Stimulated activated CD4-positive, alpha-beta T cell treated with anti-CD3 and anti-CD28 coated beads, Interleukin-15, amount 100 ng/mL, for 1 hour (primary cell): ENCODE measurements at places on chromosomes 3 and 15.

- no peak for DNase-seq
Measured at GRCh38 chr3:119697394-119697793, 5.4 kb upstream of the CFAP91 start.

DNA sequence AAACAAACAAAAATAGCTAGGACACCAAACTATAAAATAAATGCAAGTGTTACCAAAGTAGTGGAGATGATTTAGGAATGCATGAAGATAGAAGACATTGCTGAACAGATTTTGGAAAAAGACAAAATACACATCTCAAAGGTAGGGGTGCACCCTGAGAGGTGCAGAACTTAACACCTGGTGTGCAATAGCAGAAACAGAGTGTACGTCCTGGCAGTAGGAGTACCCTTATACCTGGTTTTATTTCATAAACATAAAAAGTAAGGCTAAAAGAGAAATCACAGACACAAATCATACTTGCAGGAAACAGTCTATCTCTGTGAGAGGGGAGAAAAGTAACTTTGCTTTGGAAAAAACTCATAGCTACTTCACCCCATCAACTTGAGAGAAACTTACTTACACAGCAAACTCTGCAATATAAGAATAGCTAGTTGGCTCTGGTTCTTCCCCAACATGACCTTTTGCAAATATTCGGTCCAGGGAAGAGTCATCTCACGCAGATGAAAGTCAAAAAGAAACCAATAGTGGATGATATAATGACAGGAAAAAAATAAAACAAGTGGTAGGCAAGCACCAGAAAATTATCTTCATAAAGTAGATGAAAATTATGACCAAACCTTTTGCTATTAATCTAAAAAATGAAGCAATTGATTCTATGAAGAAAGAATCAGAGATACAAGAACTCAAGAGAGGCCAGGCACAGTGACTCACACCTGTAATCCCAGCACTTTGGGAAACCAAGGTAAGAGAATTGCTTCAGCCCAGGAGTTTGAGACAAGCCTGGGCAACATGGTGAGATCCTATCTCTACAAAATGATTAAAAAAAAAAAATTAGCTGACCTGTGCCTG, 108.9 kb upstream of the BNIP2 start:
- DNase-seq: no peak

DNA sequence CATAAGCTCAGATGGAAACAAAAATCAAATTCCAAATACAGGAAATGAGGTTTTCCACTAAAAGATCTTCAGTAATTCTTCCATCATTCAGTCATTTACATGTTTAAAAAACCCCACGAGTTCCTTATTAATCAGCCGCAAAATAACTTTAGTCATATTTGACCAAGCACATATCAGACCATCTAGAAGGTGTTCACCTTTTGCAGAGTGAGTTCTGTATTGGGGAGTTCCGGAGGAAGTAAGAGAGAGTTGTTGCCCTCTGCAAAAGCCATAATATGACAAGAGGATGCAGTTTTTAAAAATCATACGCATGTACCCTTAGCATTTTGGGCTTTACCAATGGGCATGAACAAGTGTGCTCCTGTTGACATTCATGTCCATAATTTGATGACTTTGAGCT, 61.6 kb downstream of the CCR1 start:
- no peak for DNase-seq

- no peak for DNase-seq
Measured at GRCh38 chr3:119562307-119562961, 3.0 kb upstream of the CD80 start.

DNA sequence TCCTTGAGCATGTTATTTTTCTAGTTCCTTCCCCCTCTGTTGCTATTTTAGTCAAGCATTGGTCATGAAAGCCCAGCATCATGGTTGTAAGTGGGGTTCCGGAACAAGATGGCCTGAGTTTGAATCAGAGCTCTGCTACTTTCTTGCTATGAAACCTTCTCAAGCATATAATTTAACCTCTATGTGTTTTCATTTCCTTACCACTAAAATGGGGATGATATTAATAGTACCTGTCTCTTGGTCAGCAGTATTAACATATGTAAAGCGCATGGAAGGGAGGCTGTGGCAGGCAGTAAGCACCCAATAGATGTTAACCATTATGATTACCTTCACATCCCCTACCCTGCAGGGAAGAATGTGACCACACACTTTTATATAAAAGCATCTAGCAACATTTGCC, 14.3 kb upstream of the SPRED1 start:
- DNase-seq: no peak

DNA sequence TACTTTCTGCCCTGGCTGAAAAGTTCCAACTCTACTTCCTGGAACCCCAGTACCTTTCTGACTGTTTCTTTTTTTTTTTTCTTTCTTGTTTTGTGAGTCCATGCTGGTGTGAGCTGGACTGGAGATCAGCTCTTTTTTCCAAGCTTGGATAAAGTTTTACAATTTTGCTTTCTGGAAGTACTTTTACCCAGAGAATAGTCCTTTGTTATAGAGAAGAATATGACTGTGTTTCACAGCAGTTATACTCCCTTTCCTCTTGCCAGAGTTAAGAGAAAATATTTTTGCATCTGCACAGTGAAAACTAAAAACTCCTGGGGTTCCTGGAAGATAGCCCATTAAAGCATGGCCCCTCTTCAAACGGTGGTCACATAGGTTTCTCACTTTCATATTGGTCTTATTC, 1100.6 kb downstream of the OTOL1 start:
- no peak for DNase-seq

DNA sequence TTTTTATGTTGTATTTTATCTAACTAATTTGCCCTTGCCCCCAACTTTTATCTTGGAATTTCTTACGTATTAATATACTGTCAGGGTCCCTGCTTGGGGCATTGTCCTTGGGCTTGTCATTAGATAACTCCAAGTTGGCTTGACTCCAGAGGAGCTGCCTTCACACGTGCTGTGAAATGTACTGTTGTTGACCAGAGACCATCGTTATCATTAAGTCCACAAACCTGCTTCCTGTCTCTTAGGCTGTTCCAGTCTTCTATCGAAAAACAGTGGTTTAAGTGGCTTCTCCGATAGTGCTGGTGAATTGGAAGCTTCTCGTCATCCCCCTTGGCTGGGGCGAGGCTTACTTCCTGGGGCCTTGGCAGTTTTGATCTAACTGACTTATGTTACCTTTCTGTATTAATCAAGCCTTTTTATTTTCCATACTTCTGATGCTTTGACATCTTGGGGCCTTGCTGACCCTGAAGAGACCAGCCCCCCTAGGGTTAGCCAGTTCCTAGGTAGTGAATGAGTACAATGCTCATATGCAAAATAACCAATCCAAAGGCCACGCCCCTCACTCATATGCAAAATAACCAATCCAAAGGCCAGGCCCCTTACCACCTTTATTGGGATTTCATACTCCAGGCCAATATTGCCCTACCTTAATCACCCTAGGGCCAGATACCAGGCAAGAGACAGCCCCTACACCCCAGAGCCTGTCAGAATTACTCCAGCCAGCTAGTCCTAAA, 164.5 kb downstream of the IGF1R start:
- no peak for DNase-seq

- no peak for DNase-seq
Measured at GRCh38 chr3:62103531-62103930, 269.8 kb downstream of the FEZF2 start.

- no peak for DNase-seq
Measured at GRCh38 chr15:69784798-69785566, 312.7 kb downstream of the TLE3 start.

- no peak for DNase-seq
Measured at GRCh38 chr3:46667061-46667621, 26.3 kb downstream of the ALS2CL start.

- DNase-seq: no peak
Measured at GRCh38 chr3:132788301-132788671, 66.1 kb upstream of the NPHP3 start.

DNA sequence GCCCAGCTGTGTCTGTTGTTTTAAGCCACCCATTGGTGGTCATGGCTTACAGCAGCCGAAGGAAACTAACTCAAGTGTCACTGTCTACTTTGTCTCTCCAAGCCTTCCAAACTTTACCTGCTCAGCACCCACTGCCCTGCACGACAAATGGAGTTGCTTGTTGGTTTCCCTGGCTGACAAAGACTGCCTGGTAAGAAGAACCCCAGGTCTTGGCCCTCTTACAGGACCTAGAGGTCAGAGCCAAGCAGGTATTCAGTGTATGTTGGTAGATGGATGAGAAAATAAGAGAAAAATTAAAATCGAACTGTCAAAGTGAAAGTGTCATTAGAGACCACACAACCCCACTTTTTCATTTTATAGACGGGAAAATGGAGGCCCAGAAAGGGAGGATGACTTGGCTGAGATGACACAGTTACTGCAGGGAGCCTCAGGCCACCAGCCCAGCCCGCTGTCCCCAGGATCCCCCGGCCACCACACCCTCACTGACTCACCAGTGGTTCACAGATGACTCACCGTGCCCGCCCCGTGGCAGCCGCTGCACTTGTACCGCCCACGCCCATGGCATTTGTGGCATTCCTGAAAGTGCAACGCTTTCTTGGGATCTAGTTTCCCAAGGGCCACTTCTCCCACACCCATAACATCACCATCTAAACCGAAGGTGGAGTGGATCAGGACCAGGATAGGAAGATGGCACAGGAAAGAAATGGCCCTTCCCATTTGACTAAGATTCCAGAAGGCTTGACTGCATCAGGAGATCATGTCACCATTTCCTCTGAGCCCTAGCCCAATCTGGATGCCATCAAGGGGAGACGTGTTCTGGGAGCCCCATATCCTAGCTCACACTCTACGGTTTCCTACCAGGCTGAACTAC, 15.2 kb downstream of the SSUH2 start:
- no peak for DNase-seq

DNA sequence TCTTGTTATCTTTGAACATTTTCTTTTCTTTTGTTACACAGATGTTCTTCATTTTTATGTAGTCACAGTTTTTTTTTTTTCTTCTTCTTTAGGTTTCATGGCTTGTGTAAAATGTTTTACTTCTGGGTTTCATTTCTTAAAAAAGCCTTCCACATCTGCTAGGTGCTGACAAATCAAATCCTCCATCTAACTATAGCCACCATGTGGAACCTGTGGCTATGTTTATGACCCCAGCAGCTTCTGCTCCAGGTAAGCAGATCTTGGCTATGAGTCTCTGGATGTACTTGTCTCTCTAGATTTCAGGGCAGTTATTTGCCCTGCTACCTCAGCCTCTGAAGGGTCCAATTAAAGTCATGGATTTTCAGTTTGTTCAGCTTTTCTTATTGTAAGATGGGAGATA, 44.5 kb downstream of the OXSM start:
- no peak for DNase-seq

GRCh38 chr3:50606596-50606995, 5.0 kb downstream of the CISH start:
- no peak for DNase-seq

GRCh38 chr3:14295801-14296200, 106.6 kb upstream of the SLC6A6 start:
- no peak for DNase-seq

GRCh38 chr15:96264801-96265515, 65.5 kb upstream of the NR2F2 start:
- no peak for DNase-seq

GRCh38 chr3:28791713-28792255, 443.2 kb upstream of the AZI2 start:
- DNase-seq: no peak

- no peak for DNase-seq
Measured at GRCh38 chr15:88089024-88089620, 167.4 kb downstream of the NTRK3 start.

DNA sequence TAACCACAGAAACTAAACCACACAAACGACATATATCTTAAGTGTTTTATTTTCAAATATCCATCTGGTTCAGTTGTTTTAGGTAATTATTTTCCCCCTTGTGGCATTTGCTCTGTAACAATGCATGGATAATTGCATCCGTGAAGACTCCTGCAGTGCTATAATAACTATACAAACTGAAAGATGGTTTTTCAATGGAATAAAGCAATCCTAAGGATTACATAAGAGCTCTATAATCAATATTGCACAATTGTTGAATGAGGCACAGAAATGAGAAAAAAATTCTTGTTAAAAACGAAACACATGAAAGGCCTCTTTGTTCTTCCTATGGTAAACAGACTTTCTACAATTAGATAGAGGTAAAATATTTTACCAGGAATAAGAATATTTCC, 446.0 kb upstream of the EPHA3 start:
- DNase-seq: no peak
